NCI-H2081 (cell line): ENCODE measurements at places on chromosomes 1 and 21.

GRCh38 chr1:43671193-43671592 is 21.2 kb downstream of the KDM4A start:
- no peak for DNase-seq

DNA sequence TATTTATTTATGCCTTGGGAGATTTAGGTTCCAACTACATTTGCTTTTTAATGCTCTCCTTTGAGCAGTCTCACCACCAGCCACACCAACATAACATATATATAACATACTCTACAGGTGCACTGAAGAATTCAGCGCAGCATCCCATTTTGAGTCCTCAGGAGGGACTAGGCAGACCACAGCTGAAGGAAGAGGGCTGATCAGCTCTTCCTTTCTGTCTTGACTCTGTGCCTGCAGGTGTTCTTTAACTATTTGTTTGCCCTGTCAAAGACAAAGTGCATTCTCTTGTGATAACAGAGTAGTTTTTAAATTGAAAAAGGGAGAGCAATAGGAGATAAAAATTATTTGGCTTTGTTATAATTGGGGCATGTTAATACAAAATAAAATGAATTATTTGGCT is 17.0 kb downstream of the HIPK1 start:
- DNase-seq, result no peak

DNA sequence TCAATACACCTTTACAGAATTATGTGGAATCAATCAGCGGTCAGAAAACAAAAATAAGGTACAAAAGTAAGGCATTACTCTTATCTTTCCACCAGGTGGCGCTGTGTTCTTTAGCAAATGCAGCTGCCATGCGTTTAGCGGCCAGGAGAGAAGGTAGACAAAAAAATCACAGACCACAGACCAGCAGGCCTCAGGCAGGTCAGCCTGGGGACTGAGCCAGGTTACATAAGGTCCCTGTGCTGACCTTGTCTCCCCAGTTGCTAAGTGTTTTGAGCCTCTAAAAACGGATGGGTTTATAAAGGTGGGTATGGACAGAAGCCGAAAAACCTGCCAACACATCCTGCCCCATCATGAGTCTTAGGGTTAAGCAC is 2.8 kb downstream of the RGS16 start:
- peak; percentile 81 for DNase-seq

GRCh38 chr1:184569106-184569505 is 182.3 kb downstream of the C1orf21 start:
- DNase-seq, result peak; percentile 18

GRCh38 chr1:151048645-151049032 is 1.1 kb downstream of the C1orf56 start:
- DNase-seq, result no peak

DNA sequence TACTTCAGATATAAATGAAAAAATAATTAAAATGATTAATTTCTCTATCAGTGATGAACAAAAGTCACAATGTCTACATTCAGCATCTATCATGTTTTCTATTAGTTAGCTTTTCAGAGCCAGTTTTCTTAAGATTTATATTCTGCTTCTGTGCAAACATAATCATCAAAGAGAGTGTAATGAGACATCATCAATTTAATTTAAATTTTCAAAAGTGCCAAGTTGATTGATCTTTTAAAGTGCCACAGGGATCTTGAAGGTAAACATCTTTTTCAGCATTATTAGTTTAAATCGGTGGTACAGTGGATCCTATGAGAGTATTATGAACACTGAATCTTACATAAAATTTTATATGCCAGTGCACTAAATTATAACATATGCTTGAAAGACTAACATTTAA is 1176.1 kb downstream of the PLA2G4A start:
- no peak for DNase-seq

GRCh38 chr1:20899154-20899972 is 112.3 kb upstream of the HP1BP3 start:
- no peak for DNase-seq

GRCh38 chr1:61300899-61301298 is 218.5 kb downstream of the NFIA start:
- no peak for DNase-seq

GRCh38 chr1:67833602-67833940 is 304 bp upstream of the GNG12 start:
- no peak for DNase-seq

DNA sequence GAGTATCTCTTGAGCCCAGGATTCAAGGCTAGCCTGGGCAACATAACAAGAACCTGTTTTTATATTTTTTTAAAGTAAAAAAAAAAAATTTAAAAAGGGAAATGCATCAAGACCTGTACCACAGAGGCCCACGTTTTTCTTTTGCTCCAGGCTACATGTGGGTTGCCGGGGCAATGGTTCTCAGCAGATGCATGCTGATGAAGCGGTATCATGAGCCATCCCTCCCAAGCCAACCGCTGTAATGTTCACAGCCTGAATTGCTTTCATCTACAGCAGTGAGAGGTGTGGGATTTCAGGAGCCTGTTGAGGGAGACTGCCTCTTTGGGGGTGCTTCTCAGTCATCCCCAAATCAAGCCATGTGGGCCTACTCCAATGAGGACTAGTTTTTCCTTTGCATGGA is 60.5 kb downstream of the CD58 start:
- no peak for DNase-seq

DNA sequence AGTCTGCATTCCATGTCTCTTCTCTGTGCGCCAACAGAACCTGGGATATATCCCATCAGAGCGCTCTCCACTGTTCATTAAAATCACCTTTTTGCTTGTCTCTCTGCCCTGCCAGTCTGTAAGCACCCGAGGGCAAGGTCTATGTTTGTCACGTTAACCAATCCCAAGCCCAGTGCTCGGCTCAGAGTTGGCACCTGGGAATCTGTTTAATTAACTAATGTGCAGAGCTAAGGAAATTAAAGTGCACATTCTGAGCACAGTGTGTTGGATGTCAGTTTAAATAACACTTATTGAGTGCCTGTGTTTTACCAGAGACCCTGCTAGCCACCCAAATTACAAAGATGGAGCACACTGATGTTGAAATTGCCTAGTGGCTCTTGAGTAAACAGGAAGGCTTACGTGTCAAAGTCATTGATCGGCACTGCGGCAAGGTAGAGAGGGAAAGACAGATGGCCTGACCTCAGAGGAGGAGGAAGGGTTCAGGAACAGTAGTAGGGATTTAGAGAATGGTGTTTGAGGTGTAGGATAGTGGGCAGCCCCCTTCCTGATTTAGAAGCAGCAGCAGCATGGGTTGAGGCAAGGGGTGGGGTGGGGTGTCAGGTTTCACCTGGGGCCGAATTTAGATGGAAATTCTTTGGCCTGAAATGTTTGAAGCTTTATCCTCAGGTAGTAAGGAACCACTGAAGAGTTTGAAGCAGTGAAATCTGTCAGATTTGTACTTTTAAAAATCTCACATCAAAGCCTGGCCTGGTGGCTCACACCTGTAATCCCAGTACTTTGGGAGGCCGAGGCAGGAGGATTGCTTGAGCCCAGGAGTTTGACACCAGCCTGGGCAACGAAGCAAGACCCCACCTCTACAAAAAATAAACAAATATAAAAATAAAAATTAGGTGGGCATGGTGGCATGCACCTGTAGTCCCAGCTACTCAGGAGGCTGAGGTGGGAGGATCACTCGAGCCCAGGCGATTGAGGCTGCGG is 7.7 kb downstream of the ARMH1 start:
- DNase-seq, result no peak

- no peak for DNase-seq
Observed at GRCh38 chr1:70420320-70420719, 9.3 kb downstream of the CTH start.

DNA sequence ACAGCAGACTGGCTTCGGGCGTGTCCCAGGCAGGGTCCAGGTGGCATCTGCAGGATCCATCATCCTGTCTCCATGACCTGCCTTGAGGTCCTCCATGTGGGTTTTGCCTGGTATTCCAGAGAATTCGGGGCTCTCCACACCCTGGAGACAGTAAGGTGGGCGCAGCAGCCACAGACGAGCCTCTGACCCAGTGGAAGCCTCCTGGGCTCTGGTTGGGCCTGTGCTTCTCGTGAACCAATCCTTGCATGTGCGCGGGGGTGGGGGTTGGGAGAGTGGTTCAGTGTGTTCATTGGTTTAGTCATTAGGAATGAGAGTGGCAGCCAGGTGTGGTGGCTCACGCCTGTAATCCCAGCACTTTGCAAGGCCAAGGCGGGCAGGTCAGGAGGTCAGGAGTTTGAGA is 32.1 kb upstream of the TNFRSF1B start:
- DNase-seq, result no peak

GRCh38 chr1:13582713-13583443 is 754 bp upstream of the PDPN start:
- no peak for DNase-seq

DNA sequence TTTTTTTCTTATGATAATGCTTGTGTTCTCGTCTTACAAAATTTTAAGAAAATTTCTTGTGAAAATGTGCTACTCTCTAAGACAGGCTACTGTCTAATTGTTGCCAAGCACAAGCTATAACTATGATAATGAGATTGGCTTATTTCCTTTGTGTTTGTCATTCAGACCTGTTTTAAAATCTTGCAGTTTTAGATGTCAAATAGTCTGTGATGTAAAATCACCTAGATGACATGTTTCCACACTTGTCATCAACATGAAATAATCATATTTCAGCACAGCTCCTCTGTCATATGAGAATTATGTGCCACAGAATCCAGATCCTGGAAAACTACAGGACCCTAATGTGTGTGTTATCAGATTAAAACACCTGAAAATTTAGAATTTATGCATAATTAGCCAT is 539.7 kb downstream of the USP25 start:
- DNase-seq, result no peak

DNA sequence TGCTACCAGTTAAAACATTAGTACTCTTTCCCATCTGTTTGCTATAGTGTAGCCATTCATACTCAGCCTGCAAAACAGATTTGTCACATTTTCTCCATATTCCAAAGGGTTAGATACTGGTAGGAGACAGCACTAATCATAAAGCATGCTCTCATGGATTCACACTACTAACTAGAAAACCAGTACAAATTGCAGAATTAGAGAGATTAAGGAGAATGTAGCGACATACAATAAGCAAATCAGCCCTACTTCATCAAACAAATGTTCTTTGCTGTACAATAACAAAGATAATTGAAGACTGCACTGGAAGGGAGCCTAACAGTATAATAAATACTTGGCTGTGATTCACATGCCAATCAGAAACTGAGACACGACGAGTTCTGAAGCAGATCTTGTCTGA is 368.0 kb upstream of the PRMT6 start:
- no peak for DNase-seq

GRCh38 chr1:173823781-173824314 is 625 bp upstream of the DARS2 start:
- DNase-seq, result no peak

- no peak for DNase-seq
Observed at GRCh38 chr1:163090321-163090945, 21.3 kb downstream of the RGS4 start.

DNA sequence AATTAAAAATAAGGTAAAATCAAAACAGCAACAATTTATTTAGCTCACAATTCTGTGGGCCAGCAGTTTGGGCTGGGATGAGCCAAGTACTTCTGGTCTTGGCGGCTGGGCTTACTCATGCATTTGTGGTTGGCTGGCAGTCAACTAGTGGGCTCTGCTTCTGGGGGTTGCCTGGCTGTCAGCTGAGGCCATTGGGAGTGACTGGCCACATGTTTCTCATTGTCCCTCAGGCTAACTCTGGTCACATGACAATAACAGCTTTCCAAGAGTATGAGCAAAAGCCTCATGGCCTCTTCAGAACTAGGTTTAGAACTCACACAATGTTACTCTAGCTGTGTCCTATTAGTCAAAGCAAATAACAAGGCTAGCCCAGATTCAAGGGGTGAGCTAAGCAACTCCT is 15.6 kb upstream of the CHIA start:
- no peak for DNase-seq

DNA sequence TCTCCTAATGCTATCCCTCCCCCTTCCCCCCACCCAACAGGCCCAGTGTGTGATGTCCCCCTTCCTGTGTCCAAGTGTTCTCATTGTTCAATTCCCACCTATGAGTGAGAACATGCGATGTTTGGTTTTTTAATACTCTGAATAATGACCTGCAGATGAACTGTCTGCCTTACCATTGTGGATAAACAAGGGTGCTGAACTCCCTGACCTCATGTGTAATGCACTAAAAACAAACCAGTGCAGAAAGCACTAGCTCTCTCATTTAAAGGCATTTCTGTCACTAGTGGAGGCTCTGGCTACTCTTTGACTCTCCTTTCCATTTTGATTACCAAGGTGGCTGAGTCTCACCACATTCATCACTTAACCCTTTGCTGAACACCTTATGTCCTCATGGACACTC is 23.1 kb upstream of the TRAF3IP3 start:
- DNase-seq, result no peak

DNA sequence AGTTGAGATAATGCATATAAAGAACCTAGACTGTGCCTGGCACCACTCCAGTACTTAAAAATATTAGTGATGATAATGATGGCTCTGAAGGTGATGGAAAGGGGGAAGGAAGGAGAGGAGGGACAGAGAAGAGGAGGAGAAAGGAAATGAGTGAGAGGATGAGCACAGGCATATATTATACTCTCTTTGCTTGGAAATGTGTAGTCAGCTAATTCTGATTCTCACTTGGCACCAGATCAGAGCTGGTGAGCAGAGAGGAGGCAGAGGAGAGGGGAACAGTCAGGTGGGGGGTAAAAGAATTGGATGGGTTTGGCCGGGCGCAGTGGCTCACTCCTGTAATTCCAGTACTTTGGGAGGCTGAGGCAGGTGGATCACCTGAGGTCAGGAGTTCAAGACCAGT is 24.3 kb upstream of the MYOC start:
- no peak for DNase-seq

DNA sequence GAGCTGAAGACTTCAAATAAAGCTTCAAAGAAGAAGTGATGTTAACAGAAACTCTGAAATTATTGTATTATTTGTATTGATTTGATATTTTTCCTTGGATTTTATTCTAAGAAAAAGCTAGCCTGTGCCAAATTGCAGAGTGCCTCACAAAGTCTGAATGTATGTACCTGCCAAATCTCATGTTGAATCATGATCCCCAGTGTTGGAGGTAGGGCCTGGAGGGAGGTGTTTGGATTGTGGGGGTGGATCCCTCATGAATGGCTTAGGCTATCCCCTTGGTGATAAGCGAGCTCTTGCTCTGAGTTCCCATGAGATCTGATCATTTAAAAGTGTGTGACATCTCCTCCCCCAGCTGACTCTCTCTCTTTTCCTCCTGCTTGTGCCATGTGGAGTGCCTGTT is 43.6 kb downstream of the ACKR1 start:
- DNase-seq, result no peak

- no peak for DNase-seq
Observed at GRCh38 chr1:94727846-94728715, 92.1 kb upstream of the SLC44A3 start.

GRCh38 chr1:156945881-156946661 is 25.6 kb downstream of the LRRC71 start:
- DNase-seq, result peak; percentile 55

DNA sequence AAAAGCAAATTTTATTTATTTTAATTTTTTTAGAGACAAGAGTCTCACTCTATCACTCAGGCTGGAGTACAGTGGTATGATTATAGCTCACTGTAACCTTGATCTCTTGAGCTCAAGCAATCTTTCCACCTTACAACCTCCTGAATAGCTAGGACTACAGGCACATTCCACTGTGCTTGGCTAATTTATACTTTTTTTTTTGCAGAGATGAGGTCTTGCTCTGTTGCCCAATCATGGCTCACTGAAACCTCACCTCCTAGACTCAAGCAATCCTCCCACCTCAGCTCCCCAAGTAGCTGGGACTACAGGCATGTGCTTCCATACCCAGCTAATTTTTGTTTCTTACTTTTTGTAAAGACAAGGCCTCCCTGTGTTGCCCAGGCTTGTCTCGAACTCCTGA is 49.5 kb downstream of the DR1 start:
- DNase-seq, result no peak

GRCh38 chr21:34092262-34092921 is 19.0 kb downstream of the MRPS6 start:
- DNase-seq, result peak; percentile 48

- DNase-seq, result no peak
Observed at GRCh38 chr1:59173721-59174120, 123.2 kb upstream of the FGGY start.
